ENCODE measurements at places on chromosomes 3 and 15.

DNA sequence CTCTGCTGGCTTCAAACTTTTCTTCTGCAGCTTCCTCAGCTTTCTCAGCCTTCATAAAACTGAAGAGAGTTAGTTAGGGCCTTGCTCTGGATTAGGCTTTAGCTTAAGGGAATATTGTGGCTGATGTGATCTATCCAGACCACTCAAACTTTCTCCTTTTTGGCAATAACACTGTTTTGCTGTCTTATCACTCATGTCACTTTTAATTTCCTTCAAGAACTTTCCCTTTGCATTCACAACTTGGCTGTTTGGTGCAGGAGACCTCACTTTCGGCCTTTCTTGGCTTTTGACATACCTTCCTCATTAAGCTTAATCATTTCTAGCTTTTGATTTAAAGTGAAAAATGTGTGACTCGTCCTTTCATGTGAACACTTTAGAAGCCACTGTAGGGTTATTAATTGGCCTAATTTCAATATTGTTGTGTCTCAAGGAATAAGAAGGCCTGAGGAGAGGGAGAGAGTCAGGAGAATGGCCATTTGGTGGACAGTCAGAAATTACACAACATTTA is 60.7 kb downstream of the SLC24A1 start:
- DNase-seq = no peak

GRCh38 chr15:25939122-25939521 is 76.0 kb upstream of the ATP10A start:
- no peak for DNase-seq

- no peak for DNase-seq
These were observed 541.3 kb downstream of the UNC13C start for GRCh38 chr15:54519577-54519976.

GRCh38 chr3:28243424-28244106 is 2.1 kb downstream of the CMC1 start:
- DNase-seq = no peak

GRCh38 chr3:21216598-21216997 is 534.4 kb downstream of the ZNF385D start:
- DNase-seq = no peak

DNA sequence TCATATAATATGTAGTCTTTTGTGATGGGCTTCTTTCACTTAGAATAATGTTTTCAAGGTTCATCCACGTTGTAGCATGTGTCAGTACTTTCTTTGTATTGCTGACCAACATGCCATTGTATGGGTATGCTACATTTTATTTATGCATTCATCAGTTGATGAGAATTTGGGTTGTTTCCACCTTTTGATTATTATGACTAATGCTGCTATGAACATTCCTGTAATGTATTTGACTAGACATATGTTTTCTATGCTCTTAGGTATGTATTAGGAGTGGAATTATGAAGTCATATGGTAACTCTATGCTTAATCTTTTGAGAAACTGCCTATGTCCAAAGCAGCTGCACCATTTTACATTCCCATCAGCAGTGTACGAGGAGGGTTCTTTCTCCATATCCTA is 3.2 kb upstream of the PODXL2 start:
- DNase-seq = no peak

DNA sequence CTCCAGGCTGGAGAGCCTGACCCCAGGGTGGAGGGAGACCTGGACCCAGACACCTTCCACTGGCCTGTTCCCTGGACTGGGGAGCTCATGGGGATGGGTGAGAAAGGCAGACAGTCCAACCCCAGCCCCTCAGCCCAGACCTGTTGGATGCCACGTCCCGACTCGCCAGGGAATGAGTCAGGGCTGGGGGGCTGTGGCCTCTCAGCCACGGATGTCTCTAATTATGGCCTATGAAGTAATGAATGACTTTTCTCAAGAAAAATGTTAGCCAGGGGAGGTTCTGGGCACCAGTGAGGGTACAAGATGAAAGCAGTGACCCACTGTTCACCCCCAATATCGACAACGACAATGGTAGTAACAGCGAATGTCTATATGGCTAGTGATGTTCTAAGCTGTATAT is 107.0 kb upstream of the RPL32 start:
- DNase-seq = no peak

DNA sequence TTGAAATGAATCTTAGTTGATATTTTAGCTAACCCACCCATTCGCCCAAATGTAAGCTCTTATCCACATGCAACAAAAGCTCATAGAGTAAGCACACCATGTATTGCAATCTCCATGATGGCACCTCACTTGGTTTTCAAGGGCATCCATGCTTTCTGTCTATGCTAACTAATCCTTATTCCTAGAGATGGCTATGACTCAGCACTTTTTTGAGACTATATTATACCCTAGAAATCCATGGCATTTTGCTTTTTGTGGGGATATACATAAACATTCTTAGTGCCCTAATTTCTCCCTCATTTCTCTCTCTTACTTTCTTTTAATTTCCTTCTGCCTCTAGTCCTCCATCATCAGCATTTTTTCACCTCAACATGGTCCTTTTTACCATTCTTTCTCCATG is 168.5 kb upstream of the STT3B start:
- DNase-seq = no peak

- DNase-seq = no peak
These were observed 17.7 kb upstream of the PRR20G start for GRCh38 chr3:127305499-127306060.

GRCh38 chr15:59237924-59238331 is 31.3 kb downstream of the LDHAL6B start:
- no peak for DNase-seq

GRCh38 chr15:90423801-90424319 is 35.8 kb downstream of the IQGAP1 start:
- DNase-seq = no peak

All from ascending aorta (tissue), 2 donors.